ENCODE measurements at places on chromosomes 12 and 14.

- no peak for DNase-seq
Measured at GRCh38 chr12:109759595-109759994, 46.0 kb downstream of the FAM222A start.

- peak; percentile 34 for DNase-seq
Measured at GRCh38 chr12:13004361-13004760, 4.3 kb upstream of the HEBP1 start.

DNA sequence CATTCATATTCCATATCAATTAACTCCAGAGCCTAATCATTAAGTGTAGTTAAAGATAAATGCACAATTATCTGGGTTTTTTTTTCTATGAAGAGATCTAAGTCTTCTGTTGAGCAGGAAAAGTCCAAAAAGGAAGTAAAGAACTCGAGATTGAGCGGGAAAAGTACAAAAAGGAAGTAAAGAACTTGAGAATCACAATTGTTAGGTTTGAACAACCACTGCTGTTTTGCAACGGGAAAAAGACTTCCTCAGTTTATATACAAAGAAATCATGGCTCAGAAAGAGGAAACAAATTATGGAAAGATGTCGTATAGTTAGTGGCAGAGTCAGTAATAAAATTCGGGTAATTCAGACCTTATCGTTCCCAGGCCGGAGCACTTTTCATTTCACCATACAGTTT lies 63.3 kb downstream of the PPP1R12A start:
- DNase-seq, result no peak

- DNase-seq, result peak; percentile 51
Measured at GRCh38 chr14:70188659-70189455, at the start of gene SLC8A3. Gene SLC8A3, minus strand, starts transcription at chr14:70188951. Its CDS starts 20,529 bp downstream, at chr14:70168422.

DNA sequence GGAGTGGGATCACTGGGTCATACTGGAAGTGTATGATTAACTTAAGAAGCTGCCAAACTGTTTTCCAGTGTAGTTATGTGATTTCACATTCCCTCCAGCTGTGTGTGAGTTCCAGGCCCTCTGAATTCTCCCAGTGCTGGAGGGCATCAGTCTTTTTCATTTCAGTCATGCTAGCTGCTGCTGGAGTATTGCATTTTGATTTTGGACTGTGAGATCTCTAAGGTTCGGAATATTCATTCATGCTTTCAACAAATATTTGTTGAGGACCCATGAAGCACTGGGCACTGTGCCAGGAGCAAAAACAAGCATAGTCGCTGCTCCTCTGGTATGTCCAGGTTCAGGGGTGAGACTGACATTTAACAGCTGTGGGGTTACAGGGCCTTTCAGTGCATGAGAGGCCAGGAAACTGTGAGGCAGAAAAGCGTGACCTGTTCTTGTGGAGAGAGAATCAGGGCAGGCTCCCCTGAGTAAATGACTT lies 133.2 kb downstream of the SCARB1 start:
- DNase-seq, result no peak

Data from fibroblast of skin of right biceps (primary cell).